NCI-H187 (cell line): ENCODE measurements at places on chromosomes 13 and 19.

DNA sequence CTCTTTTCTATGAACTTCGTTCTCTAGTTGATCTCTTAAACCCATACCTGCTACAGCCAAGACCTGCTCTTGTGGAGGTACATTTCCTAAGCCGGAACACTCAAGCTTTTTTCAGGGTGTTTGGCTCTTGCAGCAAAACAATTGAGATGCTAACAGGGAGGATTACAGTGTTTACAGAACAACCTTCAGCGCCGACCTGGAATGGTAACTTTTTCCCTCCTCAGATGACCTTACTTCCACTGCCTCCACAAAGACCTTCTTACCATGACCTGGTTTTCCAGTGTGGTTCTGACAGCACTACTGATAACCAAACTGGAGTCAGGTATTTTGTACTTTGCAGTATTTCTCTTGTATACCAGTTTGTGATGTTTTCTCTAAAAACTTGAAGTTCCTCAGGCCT, 506 bp downstream of the KCNRG start:
- DNase-seq = no peak

GRCh38 chr19:33895366-33895765, 98.7 kb downstream of the KCTD15 start:
- DNase-seq = no peak

DNA sequence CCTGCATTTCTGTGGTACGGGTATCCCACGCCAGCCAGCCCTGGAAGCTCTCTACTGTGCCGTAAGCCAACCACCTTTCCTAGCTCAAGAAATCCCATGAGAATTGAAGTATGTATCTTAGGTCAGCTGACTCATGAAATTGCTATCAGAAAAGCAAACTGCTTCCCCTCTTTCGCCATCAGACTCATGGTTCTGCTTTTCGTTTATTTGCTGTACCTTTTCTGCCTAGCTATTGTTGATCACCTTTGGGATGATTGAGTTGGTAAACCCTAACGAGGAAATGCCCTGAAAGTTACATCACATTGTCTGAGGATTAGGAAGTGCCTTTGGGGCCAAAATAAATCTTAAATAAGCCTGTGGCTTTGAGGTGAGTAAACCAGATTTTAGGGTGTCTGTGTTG, at the start of gene ADGRE3:
Gene ADGRE3, minus strand, starts transcription at position 81 of the 400 bp plus-strand sequence. Its CDS starts 74 bp downstream, at position 7.
- no peak for DNase-seq

DNA sequence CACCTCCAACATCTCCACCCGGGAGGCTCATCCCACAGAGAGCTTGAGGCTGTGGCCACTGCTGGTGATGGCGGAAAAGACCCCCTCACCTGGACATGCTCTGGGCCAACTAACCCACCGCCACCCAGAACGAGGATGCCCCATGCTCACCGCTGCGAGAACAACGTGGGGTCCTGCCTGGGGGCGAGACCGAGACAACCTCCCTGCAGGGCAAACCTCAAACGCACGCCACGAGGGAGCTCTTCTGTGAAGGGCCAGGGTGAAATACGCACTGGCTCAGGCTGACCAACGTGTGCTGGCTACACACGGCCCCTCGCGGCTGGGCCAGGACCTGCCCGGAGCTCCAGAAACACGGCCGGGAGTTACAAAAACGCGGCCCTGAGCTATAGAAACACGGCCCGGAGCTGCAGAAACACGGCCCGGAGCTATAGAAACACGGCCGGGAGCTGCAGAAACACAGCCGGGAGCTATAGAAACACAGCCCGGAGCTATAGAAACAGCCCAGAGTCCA, 19.0 kb upstream of the PLPP2 start:
- no peak for DNase-seq

DNA sequence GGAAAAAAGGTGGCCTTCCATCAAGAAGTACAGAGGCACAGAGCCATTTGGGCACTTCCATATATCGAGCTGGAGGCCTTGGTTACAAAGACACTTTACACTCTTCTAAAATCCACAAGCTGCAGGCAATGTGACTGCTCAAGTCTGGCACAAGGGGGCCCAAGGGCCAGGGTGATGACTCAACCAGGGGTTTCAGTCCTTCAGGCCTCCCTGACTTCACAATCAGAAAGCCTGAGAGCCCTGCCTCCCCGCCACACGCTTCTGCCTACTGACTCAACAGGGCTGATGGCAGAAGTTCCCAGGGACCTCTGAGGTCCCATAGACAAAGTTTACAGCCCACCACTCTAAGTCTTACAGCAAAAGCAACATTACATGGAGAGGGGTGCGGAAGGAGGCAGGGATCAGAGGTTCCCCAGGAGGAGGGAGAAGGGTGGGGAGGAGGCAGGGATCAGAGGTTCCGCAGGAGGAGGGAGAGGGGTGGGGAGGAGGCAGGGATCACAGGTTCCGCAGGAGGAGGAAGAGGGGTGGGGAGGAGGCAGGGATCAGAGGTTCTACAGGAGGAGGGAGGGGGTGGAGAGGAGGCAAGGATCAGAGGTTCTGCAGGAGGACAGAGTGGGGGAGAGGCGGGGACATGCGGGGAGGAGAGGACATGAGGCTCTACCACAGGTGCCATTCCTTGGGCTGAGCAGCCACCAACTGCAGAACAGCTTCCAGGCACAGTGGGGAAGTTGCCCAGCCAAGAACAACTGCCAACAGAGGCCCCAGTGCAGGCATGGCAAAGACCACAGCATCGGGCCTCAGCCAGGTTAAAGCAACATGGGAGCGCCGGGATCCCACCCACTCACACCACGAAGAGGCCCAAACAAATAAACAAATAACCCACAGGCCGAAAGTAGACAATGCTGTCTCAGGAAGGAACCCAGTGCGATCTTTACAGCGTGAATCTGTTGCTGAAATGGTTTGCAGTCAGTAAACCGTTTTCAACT, 52.0 kb downstream of the SLC7A1 start:
- DNase-seq = no peak

- no peak for DNase-seq
These were observed 62.6 kb upstream of the USP29 start for GRCh38 chr19:57057036-57057686.

GRCh38 chr13:109088624-109088917, 459.2 kb downstream of the MYO16 start:
- no peak for DNase-seq

GRCh38 chr19:44303976-44304568, 753 bp downstream of the ZNF235 start:
- no peak for DNase-seq

DNA sequence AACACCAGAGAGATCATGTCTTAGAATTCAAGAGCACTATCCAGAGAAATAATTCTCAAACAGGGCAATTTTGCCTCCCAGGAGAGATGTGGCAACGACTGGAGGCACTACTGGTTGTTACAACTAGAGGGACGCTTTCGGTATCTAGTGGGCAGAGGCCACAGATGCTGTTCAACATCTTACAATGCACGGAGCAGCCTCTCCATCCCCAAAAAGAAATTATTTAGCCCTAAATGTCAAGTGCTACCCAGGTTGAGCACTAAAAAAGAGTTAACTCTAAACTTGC, 78.6 kb downstream of the ABCC4 start:
- DNase-seq = no peak

DNA sequence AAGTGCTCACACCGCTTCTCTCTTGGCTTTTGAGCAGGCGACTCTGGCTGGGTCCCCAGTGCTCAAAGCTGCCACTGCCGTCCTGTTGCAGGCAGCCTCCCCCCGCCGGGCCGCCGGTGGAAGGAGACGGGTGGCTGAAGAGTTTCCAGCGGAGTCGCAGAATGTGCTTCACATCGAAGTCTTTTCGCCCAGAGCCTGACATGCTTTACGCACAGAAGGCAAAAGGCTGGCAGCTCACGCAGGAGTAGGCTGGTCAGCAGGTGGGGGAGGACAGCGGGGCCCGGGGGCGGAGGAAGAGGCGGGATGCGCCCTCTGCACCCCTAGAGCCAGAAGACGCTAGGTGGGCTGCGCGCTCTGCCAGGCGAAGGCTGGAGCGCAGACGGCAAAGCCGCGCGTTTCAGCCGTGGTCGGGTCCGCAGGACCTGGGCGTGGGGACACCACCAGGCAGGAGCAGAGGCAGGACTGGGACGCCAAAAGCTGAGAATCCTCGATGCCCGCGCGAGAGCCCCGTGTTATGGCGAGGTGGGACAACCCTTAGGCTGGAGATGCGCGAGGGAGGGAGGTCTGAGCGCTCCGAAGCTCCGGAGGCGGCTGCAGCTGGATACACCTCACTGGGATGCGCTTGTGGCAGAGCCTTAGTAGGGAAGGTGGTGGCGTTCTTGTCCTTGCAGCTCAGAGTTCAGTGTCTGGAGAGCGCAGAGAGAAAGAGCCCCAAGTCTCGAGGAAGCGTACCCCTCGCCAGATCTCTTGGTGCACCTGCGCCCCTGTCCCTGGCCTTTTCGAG, at the start of gene ATXN8OS:
Gene ATXN8OS, plus strand, starts transcription at position 329 of the 784 bp plus-strand sequence.
- no peak for DNase-seq

DNA sequence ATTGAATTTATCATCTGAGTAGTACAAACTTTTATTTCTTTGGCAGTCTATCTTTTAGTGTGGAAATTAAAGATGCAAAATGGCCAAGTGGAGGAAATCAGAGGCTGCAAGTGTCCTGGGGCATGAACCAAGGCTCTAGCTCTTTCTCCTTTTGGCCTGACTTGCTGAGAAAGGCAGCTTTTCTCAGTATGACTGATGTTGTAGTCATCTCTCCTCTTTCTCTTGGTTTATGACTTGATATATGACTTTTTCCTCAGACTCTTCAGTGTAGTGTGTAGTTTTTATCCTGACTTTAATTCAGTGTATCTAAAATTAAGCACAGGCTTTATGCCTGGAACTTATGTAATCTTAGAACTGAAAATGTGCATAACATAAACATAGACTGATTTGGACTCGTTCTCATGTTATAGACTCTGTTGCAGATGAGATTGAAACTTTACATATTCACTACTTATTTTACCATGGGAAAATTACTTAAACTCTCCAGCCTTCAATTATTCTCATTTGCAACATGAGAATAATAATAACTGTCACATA, 65.7 kb downstream of the SLITRK5 start:
- DNase-seq = no peak

DNA sequence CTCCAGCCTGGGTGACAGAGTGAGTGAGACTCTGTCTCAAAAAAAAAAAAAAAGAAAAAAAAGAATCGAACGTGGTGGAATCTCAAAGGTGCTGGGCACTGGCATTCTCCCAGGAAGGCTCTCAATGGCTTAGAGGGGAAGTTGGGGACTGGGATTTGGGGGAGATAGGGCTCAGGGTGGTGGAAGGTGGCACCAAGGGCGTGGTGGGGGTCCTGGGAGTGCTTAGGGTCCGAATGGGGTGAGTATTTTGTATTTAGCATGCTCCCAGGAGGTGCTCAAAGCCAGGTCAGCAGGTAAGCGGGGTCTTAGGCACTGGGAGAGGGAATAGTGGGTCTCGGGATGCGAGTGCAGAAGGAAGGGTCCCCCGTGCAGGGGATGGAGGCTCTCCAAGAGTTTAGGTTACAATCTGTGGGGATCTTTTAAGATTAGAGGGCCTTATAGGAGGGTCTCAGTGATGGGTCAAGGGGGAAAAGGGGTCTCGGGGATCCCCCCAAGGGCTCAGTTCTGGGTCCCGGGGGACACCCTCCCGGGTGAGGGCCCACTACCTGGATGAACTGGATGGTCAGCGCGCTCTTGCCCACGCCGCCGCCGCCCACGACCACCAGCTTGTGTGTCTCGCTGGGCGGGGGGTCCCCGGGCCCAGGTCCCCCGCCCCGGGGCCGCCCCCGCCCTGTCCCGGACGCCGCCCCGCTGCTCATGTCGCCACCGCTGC, 386 bp downstream of the RRAS start:
- no peak for DNase-seq

GRCh38 chr13:40986101-40986856, 32.8 kb downstream of the ELF1 start:
- DNase-seq = no peak

DNA sequence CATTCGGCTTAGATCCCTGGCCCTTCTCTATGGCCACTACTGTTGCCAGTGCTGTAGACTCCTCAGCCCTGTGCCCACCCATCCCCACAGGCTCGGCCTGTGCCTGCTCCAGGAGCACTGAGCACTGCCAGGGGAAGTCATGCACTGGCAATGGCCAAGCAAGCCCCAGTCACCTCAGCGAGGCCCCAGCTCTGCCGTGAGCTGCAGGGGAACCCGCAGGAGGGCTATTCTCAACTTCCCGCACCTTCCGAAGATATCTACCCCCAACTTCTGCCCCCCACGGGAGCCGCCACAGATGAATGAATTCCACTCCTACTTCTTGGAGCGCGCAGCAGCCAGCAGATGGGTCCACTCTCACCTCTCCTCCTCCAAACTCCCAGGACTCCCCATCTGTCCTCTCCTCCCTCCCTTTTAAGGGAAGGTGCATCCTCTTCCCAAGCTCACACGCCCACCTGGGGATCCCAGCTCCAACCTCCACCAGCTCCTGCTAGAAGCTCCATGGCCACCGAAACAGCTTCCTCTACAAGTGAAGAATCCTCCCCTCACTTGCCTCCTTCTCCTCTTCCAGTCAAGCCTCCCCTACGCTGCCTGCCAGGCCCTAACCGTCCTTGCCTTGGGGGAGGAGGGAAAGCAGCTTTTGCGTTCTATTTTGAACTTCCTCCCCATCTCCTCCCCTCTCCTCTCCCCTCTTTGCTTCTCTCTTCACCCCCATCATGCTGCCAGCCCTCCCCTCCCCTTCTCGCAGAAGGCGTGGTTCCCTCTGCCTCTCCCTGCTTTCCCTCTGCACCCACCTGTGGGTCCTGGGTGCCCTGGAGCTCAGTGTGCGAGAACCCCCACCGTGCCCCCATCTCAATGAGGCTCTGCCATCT, 52.2 kb downstream of the PEPD start:
- DNase-seq = no peak

- DNase-seq = no peak
These were observed 14.2 kb upstream of the LATS2 start for GRCh38 chr13:21075379-21076249.

DNA sequence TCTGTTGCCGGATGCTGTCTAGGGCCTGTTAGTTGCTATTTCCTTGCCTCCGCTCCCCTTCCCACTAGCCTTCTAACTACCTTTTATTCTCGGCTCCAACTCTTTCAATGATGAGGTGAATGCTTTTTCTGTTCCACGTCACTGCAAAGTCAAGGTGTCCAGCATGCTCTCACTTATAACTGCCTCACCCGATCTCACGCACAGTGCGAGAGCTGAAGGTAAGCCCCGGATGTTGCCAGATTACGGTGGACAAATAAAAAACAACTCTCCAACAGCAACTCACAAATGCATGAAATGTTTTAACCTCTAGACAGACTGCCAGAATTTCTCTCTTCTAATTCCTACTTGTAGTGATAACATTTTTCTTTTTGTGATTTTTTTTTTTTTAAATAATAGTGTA, 169.9 kb downstream of the STK24 start:
- peak; percentile 55 for DNase-seq

- no peak for DNase-seq
These were observed 511.3 kb downstream of the MYO16 start for GRCh38 chr13:109140479-109141349.
